ENCODE measurements at places on chromosomes 7 and 10.
A peak's percentile ranks its signal among the peaks of the same experiment; 100 is the strongest.

GRCh38 chr7:53326634-53327033 is 291.2 kb downstream of the POM121L12 start:
- no peak for DNase-seq

- no peak for DNase-seq
Observed at GRCh38 chr10:101244321-101245050, 15.2 kb upstream of the LBX1 start.

GRCh38 chr10:132329565-132330485 is 2.2 kb upstream of the LRRC27 start:
- no peak for DNase-seq

GRCh38 chr7:156074084-156074483 is 261.8 kb upstream of the SHH start:
- DNase-seq, result no peak

DNA sequence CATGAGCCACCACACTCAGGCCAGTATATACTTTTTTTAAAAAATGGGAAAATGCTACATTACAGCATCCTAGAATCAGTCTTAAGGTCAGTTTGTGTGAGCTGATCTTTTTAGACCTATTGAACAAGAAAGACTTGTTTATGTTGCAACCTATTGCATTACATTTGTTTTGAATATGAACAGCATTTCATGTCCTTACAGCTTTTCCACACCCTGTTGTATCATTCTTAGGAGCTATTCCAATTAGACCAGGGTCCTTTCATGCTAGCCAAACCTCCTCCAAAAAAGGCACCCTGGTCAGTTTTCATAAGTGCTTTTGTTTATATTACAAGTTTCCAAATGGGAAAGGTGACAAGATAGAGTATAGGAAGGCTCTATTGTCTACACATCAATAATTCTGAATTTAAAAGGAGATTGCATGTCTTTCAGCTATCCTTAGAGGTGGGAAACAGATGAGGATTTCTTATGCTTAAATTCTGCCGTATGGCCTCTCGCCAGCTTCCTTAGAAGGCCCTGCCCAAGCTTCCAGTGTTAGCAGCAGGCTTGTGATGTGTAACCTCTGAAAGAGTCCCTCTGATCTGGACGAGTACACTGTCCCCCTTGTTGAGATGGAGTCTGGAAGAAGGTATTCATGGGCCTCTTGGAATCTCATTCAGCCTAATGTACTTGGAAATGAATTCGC is 171.9 kb downstream of the OTUD1 start:
- DNase-seq, result peak; percentile 1

- DNase-seq, result no peak
Observed at GRCh38 chr7:120272701-120273475, at the start of gene KCND2. KCND2 (plus strand) TSS chr7:120273175.

DNA sequence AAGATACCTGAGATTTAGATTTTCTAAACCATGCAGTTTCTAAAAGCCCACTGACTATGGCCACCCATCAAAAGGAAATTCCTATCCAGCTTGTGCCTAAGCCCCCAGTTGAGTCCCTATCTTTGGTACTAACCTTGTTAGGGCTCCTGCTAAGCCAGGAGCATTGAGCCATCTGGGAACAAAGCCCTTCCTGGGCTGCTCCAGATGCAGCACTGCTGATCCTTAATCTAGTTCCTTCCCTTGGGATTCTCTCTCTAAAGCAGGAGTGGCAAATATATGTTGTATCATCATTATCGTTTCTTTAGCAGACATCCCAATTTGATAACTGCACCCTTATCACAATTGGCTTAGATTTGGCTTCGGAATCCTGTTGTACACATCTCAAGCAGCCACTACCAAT is 24.7 kb upstream of the PDLIM1 start:
- DNase-seq, result no peak

DNA sequence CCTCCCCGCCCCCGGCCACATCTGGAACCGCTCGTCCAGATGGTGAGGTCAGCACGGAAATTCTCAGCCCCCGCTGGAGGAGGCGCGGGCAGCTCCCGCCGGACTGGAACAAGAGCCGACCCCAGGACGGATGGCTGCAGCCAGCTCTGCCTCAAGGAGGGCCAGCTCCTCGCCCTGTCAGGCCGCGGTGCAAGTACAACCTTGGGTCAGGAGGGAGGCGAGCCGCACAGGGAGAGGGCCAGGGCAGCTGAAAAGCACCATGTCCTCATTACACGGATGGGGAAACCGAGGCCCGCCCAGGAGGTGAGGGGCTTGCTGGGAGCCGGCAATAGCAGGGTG is 3.8 kb upstream of the GRIFIN start:
- DNase-seq, result no peak

GRCh38 chr10:48289501-48290238 is 15.2 kb upstream of the FRMPD2 start:
- DNase-seq, result peak; percentile 70

GRCh38 chr7:23246555-23246954 is at the start of gene GPNMB:
GPNMB (plus strand) TSS chr7:23246775; CDS start chr7:23246858, 83 bp downstream.
- no peak for DNase-seq

GRCh38 chr10:52729271-52730104 is 43.1 kb downstream of the MBL2 start:
- peak; percentile 51 for DNase-seq

DNA sequence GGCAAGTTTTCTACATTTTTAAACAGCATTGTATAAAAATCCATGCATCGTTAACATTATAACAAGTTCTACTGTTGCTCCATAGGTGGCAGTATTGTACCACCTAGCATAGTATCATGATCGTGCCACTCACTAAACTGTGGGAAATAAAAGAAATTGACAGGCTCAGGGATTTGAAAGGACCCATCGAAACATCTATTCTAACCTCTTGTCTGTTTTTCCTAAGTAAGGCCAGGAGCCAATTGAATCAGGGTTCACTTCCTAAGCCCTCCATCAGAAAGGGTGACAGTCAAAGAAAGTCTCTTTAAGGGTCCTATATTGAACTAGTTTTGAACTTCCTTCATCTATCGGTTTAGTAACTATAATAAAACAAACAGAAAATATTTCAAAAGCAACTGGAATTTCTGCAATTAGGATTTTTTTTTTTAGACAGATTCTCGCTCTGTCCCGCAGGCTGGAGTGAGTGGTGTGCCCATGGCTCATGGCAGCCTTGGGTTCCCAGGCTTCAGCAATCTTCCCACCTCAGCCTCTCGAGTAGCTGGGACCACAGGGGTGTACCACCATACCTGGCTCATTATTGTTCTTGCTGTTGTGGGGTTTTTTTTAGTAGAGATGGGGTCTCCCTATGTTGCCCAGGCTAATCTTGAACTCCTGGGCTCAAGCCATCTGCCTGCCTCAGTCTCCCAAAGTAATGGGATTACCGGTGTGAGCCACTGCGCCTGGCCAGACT is 9.4 kb downstream of the HACD1 start:
- peak; percentile 63 for DNase-seq

GRCh38 chr7:128266883-128267594 is 26.0 kb downstream of the LEP start:
- DNase-seq, result peak; percentile 10

DNA sequence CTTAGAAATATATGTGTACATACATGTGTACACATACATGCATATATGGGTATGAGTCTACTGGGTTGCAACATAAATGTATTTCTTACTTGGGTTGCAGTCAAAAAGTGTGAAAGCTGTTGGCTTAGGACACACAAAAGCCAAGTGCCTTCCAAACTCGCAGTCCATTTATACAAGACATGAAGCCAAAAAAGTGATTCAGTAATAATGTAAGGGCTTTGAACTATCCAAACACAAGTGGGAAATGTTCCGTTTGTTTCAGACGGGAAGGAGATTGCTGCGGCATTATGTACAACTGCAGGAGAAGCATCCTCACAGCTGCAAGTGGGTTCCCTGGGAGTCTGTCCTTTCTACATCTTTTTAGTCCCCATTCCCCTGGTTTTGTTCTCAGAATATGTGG is 513.6 kb downstream of the SORCS3 start:
- DNase-seq, result no peak

GRCh38 chr7:51321961-51322515 is 5.4 kb upstream of the COBL start:
- no peak for DNase-seq

GRCh38 chr7:95682913-95683312 is 86.6 kb upstream of the PDK4 start:
- no peak for DNase-seq

- DNase-seq, result no peak
Observed at GRCh38 chr10:20195076-20195475, 378.8 kb downstream of the PLXDC2 start.

- no peak for DNase-seq
Observed at GRCh38 chr7:108711611-108712010, 141.9 kb downstream of the DNAJB9 start.

DNA sequence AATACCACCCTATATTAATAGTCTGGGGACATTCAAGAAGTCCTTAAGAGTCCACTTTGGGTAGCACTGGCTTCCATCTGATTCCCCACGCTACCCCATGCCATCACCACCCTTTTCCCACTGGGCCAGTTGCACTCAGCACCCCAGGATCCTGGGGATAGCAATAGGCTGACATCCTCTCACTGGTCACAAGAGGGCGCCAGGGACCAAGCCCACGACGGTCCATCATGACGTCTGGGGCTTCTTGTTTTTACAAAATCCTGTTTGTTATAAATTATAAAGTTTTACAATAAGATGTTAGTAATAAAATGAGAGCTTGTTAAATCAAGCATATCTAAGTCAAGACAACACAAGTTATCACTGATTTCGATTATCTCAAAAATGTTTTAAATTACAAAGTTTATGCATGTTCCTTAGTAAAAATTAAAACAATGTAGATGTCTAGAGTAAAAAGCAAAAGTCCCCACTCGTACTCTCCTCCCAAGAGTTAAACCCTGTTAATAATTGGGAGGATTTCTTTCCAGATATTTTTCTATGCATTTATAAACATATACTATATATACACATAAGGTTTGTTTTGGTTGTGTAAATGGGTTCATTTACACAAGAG is 15.4 kb downstream of the GPNMB start:
- peak; percentile 62 for DNase-seq

DNA sequence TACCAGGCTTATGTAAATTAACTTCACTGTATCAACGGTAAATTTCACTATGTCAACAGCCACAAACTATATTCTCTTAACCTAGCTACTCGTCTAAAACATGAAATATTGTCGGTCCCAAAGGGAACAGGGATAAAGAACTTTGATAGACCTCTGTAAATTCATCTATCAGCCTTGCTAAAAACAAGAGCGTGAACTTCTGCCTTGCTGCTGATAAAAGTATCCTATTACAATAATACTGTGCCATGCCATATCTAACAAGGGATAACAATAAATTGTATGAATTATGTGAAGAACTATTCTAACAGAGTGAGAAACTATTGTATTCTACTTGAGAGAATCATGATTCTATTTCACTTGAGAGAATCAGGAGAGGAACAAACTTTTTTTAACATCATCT is 117.2 kb downstream of the CNOT4 start:
- no peak for DNase-seq

DNA sequence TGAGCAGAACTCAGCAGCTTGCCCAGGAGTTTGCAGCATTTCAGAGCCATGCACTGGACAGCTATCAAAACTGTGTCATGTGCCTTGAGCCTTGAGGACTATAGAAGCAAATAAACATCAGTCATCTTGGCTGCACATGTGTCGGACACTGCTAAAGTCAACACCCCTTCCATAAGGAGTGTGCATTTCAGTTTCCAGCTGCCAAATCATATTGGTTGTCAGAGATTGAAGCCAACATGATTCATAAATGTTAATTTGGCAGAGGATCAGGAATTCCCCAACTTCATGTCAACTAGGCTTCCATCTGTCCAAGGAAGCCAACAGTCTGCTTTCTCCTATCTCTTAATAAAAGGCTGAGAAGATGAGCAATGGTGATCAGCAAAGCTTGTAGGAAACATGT is 32.8 kb downstream of the SLC16A12 start:
- no peak for DNase-seq

DNA sequence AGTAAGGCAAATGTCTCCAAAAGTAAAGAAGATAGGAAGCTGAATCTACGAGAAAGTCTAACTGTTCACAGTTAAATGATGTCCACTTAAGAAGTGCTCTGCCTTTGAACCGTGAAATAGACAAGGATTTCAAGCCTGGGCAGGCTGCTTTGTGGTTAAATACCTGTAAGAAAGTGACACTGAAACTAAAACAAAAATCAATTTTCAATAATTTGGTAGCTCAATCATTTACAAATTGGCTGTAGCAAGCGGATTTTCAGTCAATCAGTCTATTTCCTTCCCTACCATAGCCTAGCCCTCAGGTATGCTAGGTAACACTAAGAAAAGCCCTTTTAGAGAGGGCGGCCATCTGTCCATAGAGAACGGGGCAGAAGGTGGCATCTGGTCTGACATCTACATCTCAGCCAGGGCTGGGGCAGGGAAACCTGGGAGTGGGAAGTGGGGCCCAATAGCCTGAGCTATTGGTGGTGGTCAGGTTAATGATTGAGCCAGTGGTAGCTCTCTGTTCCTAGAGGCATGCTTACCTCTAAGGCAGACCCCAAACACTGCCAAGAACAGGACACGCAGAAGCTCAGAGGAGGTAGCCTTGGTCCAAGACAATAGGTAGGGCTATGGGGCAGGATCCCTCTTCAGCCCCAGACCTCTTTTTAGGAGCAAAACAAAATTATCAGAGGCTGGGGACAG is 223.2 kb downstream of the CCSER2 start:
- DNase-seq, result no peak

DNA sequence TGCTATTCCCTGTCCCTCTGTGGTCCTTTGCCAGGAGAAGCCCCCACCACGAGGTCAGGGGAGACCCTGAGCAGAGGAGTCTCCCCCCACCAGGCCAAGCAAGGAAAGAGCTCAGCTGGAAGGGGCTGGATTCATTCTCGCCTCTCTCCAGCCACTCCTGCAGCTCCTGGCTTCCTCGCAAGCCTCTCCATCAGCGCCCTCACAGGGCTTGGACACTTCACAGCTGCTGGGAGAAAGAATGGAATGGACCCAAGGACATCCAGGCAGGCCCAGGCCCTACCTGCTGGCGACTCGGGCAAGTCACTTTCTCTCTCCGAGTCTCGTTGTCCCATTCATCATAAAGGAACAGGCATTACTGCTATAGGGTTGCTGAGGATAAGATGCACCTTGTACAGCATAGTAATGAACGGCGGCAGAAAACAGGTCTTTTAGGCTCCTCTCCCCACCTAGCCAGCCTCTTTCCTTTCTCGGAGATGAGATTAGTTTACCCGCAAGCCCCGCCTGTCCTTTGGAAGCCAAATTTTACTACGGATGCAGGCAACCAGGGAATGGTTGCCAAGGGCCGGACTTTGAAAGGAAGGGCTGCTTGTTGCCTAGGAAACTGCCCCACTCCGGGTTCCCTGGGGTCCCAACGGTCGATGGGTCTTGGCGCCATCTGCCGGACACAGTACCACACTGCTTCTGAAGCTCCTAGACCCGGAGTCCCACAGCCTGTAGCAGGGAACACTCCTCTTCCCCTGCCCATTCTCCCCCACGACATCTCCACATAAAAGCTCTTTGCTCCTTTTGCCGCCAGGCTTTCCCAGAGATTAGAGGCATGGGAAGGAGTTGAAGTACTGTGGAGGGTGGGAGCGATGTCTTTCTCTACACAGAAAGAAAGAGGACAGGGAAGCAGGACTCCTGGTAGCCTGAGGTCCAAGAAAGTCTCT is 22.3 kb downstream of the IMPDH1 start:
- DNase-seq, result peak; percentile 70
